ENCODE measurements at places on chromosomes 6 and 20.

- DNase-seq = no peak
Observed at GRCh38 chr20:24724982-24725533, 224.0 kb upstream of the CST7 start.

- no peak for DNase-seq
Observed at GRCh38 chr6:127933852-127934840, 33.3 kb upstream of the THEMIS start.

- DNase-seq = peak; percentile 77
Observed at GRCh38 chr20:43658069-43658722, 8.7 kb upstream of the MYBL2 start.

GRCh38 chr6:54262499-54262898 is 45.7 kb upstream of the TINAG start:
- DNase-seq = no peak

DNA sequence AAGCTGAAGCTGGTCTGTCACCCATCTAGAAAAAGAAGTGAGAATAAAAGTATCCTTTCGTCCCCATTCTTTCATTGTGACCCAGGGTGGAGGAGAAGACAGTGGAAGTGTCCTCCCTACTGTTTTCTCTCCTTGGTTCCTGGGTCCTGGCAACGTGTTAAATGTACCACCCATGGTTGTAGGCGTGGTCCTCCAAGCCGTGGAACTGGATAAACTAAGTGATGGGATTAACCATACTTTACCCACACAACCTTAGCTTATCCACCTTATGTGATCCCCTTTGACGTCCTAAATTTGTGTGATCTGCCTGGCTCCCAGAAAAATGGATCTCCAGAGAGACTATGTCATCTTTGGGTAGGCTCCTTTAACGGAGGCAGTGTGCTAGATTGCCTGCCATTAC is 47.4 kb downstream of the HLA-DPB1 start:
- no peak for DNase-seq

DNA sequence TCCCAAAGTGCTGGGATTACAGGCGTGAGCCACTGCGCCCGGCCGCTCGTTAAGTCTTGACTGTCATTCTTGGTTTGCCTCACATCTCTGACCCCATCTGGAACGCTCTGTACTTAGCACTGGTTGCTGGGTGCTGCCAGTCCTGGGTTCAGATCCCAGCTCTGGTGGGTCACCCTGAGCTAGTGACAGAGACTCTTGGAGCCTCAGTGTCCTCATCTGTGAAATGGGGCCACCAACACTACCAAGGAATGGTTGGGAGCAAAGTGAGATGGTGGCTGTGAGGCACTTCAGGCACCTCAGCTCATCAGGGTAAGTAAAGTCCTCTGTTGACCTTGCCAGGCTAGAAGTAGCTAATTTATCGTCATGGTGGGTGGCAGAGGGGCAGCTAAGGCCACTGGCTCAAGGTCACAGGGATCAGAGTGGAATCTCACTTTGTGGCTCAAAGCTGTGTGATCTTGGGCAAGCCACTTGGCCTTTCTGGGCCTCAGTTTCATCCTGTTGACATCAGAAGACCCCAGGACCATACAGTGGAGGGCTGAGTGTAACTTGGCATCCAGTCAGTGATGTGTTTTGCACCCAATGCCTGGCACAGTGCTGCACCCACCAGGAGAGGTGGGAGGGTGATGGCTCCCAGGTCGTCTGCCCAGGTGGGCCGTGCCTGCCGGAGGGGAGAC is 46.7 kb downstream of the UBE2V1 start:
- DNase-seq = no peak

DNA sequence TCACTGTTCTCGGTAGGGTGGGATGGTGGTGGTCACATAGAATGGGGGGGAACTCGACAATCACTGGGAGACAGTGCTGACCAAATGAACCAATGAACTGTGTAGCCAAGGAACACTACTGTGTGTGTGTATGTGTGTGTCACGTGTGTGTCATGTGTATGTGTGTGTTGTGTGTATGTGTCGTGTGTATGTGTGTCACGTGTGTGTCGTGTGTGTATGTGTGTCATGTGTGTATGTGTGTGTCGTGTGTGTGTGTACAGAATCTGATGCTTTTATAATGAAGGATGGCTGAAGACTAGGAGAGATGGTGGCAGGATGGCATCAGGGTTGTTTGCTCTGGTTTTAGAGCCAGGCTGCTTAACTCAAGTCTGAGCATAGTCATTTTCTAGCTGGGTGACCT is 99.1 kb upstream of the DUSP22 start:
- DNase-seq = no peak

DNA sequence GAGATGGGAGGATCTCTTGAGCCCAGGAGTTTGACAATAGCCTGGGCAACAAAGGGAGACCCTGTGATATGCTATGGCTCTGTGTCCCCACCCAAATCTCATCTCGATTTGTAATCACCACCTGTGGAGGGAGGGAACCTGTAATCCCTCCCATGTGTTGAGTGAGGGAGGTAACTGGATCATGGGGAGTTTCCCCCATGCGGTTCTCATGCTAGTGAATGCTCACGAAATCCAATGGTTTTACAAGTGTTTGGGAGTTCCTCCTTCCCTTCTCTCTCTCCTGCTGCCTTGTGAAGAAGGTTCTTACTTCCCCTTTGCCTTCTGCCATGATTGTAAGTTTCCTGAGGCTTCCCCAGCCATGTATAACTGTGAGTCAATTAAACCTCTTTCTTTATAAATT is 3.4 kb downstream of the NUDT3 start:
- DNase-seq = no peak

DNA sequence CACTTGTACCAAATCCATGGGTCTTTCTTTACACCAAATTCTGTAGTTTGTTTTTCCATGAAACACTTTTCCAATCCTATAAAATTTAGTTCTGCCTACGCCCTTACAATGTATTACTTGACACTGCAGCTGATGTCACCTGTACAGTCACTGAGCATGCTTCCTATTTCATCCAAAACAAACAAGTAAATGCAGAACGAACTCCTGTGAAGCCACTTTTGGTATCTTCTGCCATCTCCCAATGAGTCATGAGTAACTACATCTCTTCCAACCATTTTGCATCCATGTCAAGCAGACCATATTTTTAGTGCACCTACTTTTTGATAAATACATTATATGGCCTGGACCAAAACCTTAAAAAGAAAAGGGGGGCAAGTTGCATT is 42.4 kb downstream of the HDDC2 start:
- peak; percentile 27 for DNase-seq

GRCh38 chr20:8005033-8005432 is 14.5 kb downstream of the TMX4 start:
- DNase-seq = no peak

DNA sequence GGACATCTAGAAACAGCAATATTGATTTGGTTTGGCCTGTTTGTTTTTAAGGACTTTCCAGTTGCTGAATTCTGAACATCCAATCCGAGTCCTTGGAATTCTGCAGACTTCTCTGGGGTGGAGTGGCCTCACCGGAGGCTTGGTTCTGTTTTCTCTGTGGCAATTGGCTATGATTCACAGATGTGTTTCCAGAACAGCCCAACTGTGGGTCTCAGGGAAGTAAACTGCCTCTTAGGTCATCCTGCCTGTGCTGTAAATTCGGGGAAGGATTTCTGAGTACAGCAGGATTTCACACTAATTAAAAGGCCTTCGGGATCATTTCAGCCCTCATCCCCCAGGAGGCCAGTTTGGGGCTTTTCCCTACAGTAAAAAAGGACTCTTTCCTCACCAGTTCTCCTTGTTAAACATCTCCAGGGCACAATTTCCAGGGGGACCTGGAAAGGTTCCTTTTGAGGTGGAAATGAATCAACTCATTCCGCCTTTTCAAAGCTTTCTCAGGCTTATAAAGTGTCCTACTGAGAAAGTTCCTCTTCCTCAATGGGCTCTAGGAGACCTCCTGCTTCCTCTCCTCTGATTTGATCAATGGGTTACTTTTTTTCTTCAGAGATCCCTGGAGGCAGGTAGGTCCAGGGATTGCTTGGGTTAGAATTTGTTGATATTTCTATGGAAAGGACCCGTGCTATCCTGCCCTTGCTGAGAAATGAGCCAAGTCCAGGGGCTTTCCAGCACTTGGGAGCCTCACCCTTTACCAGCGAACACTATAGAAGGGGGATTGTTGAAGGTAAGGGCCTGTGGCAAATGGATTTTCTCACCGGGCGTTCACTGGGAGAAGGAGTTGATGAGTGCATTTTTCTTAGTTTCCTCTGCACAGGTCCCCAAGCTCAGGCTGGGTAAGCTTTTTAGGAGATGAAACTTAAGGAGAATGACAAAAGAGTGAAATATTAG is 114.6 kb downstream of the CLIC5 start:
- DNase-seq = peak; percentile 14

DNA sequence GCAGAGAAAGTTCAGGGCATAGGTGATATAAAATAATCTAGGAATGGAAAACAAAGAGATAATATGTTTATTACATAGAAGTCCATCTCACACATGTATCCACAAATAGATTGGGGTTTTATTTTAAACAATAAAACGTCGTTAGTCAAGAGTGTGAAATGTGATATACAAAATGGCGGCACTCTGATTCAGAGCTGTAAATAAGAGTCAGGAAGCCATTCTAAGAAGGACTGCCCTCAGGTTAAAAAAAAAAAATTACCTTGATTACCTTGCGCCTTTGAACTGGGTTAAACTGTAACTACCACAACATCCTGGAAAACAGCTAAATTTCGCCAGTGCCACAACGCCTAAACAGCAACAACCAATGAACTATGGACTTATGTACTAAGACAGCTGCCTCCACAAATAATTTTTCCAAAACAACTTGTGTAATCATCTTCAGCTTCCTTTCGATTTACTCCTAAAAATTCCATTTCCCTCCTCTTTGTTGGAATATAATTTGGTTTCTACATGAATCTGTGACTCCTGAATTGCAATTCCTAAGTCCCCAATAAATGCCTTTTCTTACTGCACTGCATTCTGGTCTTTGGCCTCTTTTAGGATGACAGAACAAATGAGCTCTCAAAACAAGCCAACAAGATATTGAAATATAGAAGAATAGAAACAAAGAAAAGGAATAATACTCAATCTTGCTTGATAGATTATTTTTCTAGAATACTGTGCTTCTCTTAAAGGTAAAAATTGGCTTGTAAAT is 1019.5 kb upstream of the MAP3K7 start:
- DNase-seq = no peak

GRCh38 chr20:59632541-59633113 is 28.3 kb downstream of the PHACTR3 start:
- no peak for DNase-seq

DNA sequence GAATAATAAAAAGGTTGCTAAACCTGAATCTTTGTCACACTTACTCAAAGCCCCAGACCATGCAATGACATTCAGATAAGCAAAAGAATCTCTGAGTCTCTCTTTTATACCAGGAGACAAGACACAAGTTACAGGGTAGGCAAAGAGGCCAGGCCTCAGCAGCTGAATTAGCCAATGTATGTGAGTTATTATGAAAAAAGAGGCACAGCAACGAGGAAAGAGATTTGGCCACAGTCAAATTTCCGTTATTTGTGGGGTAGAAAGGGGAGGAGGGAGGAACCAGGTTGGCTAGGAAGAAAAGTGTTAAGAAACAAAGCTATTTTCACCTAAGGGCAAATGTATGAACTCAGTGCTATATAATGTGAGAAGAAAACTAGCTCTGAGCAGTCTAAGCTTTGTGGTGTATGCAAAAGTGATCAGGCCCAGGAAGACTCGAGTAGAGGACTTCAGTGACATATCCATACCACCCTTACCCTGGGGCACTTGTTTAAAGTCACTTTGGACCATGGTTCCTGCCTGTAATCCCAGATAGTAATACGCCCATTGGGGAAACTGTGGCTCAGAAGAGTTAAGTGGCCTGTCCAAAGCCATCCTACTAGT is 19.1 kb downstream of the IPCEF1 start:
- no peak for DNase-seq

DNA sequence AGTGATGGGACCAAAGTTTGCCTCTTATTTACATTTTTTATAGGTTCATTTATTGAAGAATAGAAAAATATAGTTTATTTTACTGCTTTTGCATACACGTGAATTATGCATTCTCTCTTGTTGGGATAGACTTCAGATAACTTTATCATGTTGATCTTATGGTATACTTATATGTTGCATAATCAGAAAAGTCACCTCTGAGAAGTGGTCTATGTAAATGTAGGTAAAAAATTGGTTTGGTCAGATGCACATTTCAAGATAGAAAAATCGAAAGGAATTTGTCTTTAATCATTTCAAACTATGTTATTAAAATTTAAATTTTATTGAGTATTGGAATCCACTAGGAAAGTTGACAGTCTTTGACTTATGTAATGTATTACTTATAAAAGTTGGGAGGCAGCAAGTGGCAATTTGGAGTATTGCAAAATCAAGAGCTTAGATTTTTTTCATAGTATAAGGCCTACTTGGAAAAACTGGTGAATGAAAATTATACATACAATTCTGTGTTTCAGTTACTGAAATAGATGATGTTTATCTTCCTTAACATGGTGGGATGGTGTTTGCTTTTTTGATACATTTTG is 2.4 kb downstream of the PHF3 start:
- no peak for DNase-seq

- no peak for DNase-seq
Observed at GRCh38 chr20:4233520-4233919, 218.2 kb upstream of the RNF24 start.

GRCh38 chr6:137218917-137219663 is at the start of gene IFNGR1:
IFNGR1 (minus strand) TSS chr6:137219385; CDS start chr6:137219327, 58 bp downstream.
- peak; percentile 85 for DNase-seq

GRCh38 chr6:143707697-143708096 is 29.9 kb downstream of the PHACTR2 start:
- DNase-seq = no peak

- DNase-seq = no peak
Observed at GRCh38 chr6:122140031-122140430, 259.4 kb upstream of the HSF2 start.

DNA sequence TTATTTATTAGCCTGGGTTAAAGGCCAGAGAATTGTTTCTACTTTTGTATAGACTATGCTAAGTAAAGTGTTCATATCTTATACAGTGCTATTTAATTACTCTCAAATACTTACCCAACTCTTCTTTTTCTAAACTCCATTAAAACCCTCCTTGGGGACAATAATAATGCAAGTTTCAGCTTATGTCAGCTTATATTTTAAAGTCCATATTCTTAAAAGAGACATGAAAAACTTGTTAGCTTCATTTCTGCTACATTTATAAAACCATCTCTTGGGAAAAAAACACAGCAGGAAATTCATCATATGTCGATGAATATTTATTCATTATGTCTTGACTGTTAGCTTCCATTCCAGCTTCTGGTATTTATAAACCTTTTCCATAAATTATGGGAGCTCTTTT is 71.9 kb upstream of the SDHAF4 start:
- no peak for DNase-seq

DNA sequence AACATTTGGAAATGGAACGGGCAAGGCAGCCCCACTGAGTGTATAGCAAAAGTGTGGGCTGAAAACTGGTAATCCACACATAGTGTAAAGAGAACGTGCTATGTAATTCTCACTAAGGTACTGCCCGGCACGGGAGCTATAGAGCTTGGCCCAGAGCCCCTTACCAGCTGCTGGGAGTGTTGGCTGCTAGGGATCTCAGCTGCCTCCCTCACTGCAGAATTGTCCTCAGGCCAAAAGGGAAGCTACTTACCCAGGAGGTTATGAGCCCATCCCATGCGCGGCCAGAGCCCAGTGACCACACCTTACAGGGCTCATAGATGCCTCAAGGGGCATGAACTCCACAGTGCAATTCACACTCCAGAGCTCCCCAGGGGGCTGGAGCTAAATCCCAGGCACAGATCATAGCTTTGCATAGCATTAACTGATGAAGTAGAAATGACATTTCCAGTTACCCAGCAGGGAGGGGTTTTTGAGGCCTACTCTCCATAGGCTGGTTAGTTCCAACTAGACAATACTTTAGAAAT is 56.8 kb downstream of the LINC00237 start:
- no peak for DNase-seq

Data from HFFc6 (cell line).